ENCODE measurements at places on chromosomes 2 and 18.

DNA sequence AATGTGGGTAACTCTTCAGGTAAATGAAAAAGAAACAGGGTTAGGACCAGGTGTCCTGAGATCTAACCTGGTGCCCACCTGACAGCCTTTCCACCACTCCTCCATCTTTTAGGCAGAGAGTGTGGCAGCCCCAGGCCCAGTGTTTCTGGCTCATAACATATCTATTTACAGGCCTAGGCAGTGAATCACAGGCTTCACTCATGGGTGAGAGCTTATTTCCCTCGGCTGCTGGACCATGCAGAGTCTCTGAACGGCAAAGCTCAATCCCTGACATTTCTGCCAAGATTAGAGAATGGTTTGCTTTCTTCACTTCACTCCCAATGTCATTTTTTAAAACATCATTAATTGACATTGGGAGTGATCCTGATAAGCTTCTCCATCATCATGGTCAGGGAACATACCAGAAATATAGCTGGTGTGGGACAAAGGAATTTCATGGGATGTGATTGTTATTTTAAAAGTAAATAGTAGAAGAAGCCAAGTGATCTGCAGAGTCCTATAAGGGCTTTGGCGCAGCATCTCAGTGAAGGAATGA is 323.9 kb downstream of the SETBP1 start:
- no peak for DNase-seq

- no peak for DNase-seq
Observed at GRCh38 chr2:42872721-42873120, 80.3 kb upstream of the HAAO start.

GRCh38 chr18:63975628-63976027 is 5.7 kb downstream of the SERPINB8 start:
- DNase-seq: no peak

DNA sequence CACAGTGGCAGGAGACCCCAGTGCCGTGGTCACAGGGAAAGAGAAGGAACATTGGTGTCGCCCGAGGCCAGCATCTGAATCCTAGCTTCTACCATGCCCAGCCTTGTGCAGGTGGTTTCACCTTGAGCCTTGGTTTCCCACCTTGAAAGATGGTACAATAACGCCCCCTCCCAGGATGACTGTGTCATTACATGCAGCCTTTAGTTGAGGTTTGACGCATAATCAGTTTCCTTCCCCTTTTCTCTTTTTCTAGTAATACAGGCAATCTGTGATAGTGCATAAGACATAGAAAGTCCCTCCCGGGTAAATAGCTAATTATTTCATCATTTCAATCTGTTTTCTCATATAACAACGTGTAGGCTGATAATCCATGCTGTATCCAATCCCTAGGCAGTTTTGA is 29.8 kb upstream of the ZNF407 start:
- DNase-seq: no peak

GRCh38 chr18:24120676-24121075 is 18.2 kb upstream of the CABYR start:
- no peak for DNase-seq

DNA sequence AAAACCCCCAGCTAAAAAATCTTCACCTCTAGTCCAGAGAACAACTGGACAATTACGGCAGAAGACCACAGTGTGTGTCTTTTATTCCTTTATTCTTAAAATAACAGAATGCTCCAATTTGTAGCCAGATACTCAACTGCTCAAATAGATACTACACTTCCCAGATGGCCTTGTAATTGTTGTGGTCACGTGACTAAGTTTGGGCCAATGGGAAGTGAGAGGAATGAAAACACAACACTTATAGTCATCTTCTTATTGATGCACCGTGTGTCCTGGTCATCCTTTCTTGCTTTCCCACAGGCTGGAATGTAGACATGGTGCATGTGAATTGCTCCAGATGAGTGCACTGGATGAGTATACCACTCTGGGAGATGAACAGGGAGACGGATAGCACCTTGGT is 145.1 kb downstream of the CDC42EP3 start:
- no peak for DNase-seq

All from DMS79 (cell line).